ENCODE measurements at places on chromosomes 3 and 15.

DNA sequence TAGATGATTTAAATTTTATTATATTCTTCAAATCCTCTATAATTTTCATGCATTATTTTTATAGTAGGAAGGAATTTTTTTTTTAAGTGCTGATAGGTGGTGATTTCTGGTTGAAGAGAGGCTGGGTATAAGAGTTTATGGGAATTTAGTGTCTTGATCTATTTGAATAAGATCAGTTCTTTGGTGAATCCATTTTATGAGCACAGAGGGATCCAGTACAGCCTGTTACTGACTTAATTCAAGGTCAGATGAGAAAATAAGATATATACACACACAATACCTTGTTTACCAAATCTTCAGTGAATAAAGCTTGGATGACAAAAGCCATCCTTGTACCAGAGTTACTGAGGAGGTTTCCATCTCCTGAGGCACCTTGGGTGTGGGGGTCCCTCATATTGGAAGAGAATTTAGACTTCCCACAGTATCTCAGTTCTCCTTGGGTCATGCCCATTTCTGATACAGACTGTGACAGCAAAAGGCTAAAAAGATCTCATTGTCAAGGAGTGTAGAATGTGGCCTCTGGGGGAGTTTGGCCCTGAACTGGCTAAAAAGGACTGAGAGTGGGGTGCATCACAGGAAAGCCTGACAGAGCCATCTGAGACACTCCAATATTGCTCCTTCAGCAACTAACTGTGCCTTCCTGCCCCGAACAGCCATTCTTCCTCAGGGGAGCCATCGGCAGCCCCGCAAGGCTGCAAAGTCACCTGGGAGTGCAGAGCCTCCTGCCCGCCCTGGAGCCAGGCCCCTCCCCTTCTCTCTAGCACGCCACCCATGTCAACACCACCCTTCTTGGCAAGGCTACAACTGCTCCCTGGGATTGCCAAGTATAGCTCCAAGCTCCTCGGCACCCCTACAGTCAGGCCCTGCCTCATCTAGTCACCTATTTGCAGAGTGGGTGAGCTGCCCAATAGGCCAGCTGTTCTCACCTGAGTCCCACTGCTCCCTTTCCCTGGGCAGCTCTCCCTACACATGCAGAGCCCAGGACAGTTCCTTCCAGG is 43.1 kb upstream of the HACD2 start:
- H3K27me3 ChIP-seq: peaks cover 22% of the 10 kb centered on the region
- no peak for DNase-seq
- no peaks in the 10 kb centered on the region for H3K4me1 ChIP-seq
- H3K4me3 ChIP-seq: no peak overlapping the region
- H3K27ac ChIP-seq: no peak overlapping the region
- peaks cover 4% of the 10 kb centered on the region for H3K36me3 ChIP-seq

GRCh38 chr3:20185331-20185678 is 701 bp downstream of the SGO1 start:
- H3K4me3 ChIP-seq: peak overlapping the region; percentile 87
- H3K4me1 ChIP-seq: peaks cover 16% of the 10 kb centered on the region
- no peaks in the 10 kb centered on the region for H3K27me3 ChIP-seq
- H3K27ac ChIP-seq: peak overlapping the region; percentile 98

GRCh38 chr3:69085168-69085832 is 563 bp downstream of the ARL6IP5 start:
- H3K27ac ChIP-seq: peak overlapping the region; percentile 90
- no peaks in the 10 kb centered on the region for H3K27me3 ChIP-seq
- peak overlapping the region; percentile 85 for H3K4me3 ChIP-seq

- no peaks in the 10 kb centered on the region for H3K27me3 ChIP-seq
- H3K36me3 ChIP-seq: peaks cover 26% of the 10 kb centered on the region
- peak within 1 kb of the TSS; percentile 80 for H3K4me3 ChIP-seq
Measured at GRCh38 chr15:74615508-74616365, at the start of gene CLK3. Gene CLK3, plus strand, starts transcription at chr15:74615836. Its CDS starts 3,361 bp downstream, at chr15:74619197.
